NCI-H1092 (cell line): ENCODE measurements at places on chromosomes 2 and 18.

DNA sequence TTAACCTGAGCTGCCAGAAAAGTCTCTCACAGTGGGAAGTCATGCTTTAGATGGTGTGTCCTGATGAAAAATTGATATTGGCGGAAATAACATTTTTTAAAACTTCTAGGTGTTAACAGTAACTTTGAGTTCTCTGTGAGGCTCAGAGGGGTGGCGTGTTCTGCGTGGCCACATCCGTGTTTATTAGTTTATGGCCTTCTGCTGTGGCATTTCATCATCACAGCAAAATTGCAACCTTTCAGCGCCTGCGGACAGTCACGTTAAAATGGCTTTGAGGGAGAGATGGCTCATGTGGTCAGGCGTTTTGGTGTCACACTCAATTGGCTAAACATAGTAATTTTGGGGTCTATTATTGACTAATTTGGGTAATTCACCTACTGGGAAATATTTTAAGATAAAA is 42.4 kb downstream of the KLHL29 start:
- DNase-seq = no peak

DNA sequence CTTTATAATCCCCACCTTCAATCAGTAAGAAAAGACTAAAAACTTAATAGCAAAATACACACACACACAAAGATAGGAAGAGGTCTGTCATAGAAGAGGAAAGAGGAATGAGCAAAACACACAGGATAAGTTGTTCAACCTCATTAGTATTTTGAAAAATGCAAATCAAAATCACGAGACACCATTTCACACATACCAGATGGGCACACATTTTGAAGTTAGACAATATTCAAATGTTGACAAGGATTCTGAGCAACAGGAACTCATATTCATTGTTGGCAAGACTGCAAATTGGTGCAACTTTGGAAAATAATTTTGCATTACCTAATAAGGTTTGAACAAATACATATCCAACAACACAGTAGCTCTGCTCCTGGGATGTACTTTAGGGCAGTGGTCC is 127.6 kb downstream of the RAB3GAP1 start:
- DNase-seq = no peak

GRCh38 chr2:132984731-132985130 is 314.7 kb upstream of the LYPD1 start:
- DNase-seq = no peak

DNA sequence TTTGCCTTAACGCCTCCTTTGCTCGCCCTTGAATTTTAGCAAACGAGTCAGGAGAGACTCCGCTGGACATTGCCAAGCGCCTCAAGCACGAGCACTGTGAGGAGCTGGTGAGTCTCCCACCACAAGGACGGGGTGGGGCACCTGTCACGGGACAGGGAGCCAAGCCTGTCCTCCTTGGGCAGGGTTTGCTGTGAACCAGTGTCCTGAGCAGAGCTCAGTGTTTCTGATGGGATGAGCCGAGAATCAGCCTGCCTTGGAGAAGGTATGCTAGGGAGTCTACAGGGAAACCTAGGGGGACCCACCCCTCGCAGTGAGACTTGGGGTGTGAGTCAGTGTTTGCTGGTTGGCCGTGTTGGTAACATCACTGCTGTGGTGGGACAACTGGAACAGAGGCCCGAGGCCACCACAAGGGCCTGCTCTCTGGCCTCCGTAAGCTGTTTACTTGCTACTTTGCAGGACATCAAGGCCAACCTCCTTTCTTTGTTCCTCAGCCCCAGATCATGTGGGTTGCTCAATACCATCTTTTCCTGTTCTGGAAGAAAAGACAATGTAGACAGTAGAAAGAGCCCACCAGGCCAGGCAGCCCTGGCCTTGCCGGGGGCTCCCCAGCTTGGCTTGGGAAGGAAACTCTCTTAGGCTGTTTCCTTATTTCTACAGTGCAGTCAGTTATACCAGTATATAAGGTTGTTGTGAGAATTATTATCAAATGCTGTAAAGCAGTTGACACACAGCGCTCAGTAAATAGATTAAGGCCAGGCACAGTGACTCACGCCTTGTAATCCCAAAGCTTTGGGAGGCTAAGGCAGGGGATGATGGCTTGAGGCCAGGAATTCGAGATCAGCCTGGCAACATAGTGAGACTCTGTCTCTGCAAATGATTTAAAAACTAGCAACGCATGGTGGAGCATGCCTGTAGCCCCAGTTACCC is 42.4 kb downstream of the ITGB1BP1 start:
- no peak for DNase-seq

DNA sequence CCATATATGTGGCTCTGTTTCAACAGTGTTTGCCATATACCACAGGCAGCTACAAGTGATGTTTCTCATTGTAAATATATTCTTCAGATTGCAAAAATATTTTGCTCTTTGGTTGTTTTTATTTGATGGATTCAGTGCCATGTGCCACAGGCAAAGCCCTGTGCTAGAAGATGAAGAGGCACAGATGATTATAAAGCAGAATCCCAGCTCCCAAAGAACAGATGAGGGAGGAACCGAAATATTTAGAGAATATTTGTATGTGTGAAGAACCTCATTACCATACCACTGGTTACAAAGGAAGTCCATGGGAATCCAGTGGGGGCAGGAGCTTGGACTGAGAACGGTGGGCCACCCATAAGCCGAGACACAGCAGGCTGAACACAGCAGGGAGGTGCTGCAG is 143.8 kb upstream of the NDUFV2 start:
- no peak for DNase-seq

DNA sequence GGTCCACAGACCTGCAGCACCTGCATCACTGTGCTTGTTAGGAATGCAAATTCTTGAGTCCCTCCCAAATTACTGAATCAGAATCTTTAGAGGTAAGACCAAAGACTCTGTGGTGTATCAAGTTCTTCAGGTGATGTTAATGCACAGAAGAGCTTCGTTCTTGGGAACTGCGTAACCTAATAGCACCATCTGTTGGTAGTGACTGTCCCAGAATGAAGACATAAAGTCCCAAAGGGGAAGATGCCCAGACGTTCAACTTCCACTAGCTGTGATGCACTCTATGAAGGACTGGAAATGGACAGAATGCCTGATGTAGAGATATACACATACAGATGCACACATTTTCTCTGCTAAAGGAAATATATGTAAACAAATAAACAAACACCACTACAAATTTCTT is 576.0 kb downstream of the LRP1B start:
- DNase-seq = no peak

DNA sequence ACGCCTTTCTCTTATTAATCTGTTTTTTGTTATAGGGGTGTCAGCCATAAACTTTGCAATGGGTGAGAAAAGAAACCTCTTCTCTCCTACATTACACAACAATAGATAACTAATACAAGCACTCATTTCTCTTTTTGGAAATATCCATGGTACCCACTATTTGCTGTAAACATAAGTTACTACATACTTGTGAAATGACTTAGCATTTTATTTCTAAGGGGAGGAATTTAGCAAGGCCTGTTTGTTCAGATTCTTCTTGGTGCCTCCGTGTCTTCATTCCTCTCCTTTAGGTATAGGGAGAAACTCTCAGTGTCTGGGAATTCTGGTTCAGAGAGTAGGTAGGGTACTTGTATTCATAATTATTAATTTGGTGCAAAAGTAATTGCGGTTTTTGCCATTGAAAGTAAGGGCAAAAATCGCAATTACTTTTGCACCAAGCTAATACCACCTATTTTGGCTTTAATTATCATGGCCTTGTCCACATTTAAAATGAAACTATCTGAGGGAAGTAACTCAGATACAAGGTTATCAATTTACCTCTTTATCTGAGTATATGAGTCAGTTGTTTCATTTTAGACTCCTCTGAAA is 134.8 kb downstream of the MREG start:
- no peak for DNase-seq

DNA sequence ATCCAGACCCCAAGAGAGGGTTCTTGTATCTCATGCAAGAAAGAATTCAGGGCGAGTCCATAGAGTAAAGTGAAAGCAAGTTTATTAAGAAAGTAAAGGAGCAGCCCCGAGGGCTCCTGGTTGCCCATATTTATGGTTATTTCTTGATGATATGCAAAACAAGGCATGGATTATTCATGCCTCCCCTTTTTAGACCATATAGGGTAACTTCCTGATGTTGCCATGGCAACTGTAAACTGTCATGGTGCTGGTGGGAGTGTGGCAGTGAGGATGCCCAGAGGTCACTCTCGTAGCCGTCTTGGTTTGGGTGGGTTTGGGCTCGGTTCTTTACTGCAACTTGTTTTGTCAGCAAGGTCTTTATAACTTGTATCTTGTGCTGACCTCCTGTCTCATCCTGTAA is 750.2 kb upstream of the FANCL start:
- DNase-seq = no peak

- peak; percentile 47 for DNase-seq
Observed at GRCh38 chr2:240840435-240841060, 20.5 kb upstream of the KIF1A start.

DNA sequence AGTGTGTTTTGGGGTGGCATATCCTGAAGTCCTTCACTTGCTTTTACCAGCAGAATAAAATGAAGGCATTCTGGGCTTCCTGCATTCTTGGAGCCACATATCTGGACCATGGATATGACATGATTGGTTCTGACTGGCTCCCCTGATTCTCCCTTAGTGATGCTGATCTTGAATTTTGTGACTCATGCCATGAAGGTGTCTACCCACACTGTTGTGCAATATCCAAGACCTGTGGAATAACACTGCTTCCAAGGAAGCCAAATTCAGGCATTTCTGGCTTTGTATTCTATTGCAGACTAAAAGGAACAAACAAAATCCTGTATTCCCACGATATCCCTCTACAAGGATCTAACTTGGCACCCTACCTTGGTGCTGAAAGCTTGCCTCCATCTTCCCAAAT is 125.8 kb downstream of the LYPD6B start:
- DNase-seq = no peak

- peak; percentile 64 for DNase-seq
Observed at GRCh38 chr2:220959391-220959802, 612.7 kb downstream of the EPHA4 start.

DNA sequence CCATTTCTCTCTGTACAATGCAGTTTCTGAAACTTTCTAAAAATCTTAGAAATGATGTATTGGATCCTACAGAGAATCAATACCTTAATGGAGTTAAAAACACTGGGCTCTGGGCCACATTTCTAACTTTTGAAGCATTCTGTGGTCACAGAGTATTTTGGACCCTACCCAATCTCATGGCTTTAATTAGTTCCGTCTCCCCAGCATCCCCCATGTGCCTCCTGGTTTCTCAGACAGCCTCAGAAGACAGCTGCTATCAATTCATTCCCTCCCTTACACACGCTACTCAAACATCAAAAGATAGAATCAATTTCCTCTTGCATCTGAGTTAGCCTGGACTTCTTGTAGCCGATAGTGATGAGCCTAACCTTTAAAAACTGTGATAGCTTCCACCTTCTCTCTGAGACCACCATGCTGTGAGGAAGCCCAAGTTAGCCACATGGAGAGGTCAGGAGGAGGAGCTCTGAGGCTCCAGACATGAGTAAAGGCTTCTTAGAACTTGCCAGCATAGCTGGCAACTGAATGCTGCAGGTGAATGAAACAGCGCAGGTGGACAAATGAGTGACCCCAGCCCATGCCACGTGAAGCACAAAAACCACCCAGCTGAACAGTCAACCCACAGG is 10.4 kb downstream of the ADCY3 start:
- no peak for DNase-seq

- no peak for DNase-seq
Observed at GRCh38 chr2:237497009-237497837, 10.2 kb downstream of the MLPH start.

DNA sequence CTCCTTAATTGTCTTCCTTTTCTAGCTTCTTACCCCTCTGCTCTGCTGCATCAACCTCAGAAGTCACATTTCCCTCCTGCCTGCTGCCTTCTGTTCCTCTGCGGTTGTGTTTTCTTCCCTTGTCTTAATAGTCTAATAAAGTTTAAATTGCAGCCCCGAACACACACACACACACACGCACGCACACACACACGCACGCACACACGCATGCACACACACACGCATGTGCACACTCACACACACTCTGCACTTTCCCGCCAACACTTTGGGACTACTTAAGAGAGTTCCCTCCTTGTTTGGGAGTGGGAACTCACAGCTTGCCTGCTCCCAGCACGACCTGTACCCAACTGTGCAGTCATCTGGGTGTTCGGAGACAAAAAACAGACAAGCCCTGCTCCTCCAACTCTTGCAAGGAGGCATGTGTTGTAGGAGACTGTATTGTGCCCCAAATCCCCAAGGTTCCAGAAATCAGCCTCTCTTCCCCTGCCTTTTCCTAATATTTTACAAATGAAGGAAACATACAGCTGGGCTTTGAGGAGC is 99.1 kb downstream of the SETBP1 start:
- DNase-seq = no peak

- no peak for DNase-seq
Observed at GRCh38 chr2:84482603-84483002, 23.5 kb upstream of the SUCLG1 start.

- DNase-seq = no peak
Observed at GRCh38 chr18:47545613-47546012, 294.2 kb upstream of the SKOR2 start.

DNA sequence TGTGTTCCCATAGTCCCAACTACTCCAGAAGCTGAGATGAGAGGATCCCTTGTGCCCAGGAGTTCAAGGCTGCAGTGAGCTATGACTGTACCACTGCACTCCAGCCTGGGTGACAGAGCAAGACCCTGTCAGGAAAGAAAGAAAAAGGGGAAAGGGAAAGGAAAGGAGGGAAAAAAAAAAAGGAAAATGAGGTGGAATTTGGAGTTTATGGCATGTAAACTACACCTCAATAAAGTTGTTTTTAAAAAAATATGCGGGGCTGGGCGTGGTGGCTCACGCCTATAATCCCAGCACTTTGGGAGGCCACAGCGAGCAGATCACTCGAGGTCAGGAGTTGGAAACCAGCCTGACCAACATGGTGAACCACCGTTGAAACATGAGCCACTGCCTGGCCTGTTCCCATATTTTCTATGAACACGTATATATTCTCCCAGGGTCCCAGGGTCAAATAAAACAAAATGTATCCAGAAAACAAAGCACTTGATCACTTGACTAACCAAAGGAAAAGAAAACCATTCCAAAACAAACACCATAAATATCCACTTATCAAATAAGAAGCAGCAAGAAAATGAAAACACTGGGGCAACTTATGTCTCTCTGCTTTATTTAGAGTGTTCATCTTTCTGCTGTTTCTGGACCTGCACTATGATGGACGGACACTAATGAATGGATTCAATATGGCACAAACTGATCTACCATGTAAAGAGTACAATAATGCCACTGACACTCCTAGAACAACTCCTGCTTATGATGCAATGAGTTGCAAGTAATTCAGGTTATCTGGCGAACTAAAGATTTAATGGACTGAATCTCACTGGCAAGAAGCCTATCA is 56.8 kb downstream of the ASXL2 start:
- no peak for DNase-seq
